Aorta (tissue), 5 donors: ENCODE measurements at places on chromosomes 7 and 10.
A peak's percentile ranks its signal among the peaks of the same experiment; 100 is the strongest.

- DNase-seq = no peak
These were observed 60.6 kb downstream of the CDHR3 start for GRCh38 chr7:106023369-106024322.

- no peak for DNase-seq
These were observed 2.4 kb downstream of the ARMC10 start for GRCh38 chr7:103077318-103077717.

DNA sequence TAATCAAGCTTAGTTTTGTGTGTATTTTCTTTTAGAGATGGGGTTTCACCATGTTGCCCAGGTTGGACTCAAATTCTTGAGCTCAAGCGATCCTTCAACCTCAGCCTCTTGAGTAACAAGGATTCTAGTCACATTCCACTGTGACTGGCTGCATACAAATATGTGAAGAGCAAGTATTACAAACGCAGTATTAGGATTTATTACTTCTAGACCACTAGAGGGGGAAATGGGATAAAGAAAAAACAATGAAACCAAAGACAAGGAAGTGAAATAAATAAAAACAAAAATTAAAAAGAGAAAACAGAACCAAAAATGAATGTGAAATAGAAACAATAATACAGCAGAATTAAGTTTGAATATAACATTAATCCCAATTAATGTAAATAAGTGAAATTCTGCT lies 308.7 kb downstream of the ANKRD30A start:
- DNase-seq = no peak

DNA sequence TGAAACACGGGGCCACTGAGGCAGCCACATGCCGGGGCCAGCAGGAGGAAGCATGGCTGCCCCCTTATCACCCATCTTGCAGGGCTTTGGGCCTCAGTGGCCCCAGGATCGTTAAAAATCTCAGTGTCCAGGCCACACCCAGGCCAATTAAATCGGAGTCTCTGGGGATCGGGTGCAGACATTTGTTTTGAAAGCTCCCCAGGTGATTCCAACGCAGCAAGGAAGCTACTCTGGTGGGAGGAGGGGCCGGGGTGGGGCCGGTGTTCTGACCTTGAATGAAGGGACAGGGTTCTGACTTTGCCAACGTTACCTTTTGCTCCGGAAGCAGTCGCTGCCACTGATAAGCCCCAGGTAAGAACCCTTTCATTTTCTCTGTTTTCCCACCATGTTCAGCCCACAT lies 412.3 kb upstream of the FOXK1 start:
- no peak for DNase-seq

DNA sequence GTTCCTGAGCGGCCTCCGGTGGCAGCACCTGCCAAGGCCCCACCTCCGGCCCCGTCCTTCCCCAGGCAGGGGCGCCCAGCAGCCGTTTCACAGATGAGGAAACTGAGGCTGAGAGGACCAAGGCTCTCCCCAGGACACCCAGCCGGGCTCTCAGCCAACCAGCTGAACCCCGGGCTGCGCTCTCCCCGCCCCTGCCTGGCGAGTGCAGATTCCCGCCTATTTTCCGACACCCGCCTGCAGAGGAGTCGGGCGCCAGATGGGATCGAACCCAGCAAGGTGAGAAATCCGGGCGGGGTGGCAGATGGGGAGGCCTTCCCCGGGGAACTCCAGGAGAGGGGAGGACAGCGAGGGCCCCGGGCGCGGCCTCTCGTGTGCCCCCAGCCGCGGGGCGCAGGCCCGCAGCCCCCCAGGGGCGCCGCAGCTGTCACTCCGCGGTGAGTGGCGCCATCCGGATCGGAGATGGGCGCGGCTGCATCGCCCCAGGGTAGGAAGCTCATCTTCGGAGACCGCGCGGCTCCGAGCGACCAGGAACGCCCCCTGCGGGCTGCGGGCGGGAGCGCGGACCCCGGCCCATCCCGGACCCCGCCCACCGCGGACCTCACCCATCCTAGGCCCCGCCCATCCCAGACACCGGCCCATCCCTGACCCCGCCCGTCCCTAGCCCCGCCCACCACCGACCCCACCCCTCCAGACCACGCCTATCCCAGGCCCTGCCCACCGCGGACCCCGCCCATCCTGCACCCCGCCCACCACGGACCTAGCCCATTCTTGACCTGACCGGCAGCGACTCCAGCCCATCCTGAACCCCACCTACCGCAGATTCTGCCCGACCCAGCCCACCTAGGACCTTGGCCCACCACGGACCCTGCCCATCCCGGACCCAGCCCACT lies 90.3 kb downstream of the MICALL2 start:
- peak; percentile 74 for DNase-seq

DNA sequence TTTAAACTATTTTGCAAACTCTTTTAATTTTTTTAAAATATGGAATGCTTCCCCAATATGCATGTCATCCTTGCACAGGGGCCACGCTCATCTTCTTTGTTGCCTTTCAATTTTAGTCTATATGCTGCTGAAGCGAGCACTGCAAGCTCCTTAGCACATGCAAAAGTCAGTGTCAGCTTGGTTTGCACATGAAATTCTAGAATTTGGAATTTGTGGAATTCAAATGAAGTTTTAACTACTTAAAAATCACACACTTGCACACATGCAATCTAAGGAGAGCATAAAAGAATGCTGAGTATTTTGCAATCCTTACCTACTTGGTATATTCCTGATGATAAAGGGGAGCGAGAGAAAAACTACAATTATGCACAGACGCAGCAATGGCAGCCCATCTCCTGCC lies 78.3 kb upstream of the ATP6V0A4 start:
- DNase-seq = no peak

DNA sequence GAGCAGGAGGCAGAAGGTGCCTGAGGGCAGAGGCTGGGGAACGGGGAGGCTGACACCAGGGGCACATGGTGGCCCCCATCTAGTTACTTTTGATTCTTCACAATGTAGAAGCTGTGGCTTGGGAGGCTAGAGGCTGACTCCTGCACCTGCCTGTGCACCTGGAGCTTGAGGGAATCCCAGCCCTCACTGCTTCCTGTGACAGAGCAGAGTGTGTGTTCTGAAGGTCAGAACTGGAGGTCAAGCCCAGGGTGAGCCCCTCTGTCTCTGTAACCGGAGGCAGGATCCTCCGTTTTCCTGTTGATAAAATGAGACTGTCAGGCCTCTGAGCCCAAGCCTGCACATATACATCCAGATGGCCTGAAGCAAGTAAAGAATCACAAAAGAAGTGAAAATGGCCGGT lies 124.8 kb downstream of the ACTR3B start:
- DNase-seq = no peak

- no peak for DNase-seq
These were observed 67.1 kb downstream of the OAT start for GRCh38 chr10:124351481-124352220.

DNA sequence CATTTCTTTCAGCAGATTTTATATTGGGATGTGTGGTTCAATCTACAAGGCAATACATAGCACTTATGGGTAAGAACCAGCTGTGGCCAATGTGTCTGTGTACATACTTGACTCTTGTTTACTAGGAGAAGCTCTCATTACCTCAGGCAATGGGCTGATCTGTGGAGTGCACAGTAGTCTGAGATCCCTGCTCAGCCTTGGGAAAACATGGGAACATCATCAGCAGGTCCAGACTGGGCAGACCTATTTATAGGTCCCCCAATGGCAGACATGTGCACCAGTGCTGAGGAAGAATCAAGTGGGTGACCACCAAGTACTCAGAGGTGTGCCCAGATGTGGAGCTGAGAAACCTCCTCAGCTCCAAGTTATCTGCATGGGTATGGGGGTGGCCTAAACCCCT lies 349.7 kb downstream of the KIF20B start:
- DNase-seq = no peak

DNA sequence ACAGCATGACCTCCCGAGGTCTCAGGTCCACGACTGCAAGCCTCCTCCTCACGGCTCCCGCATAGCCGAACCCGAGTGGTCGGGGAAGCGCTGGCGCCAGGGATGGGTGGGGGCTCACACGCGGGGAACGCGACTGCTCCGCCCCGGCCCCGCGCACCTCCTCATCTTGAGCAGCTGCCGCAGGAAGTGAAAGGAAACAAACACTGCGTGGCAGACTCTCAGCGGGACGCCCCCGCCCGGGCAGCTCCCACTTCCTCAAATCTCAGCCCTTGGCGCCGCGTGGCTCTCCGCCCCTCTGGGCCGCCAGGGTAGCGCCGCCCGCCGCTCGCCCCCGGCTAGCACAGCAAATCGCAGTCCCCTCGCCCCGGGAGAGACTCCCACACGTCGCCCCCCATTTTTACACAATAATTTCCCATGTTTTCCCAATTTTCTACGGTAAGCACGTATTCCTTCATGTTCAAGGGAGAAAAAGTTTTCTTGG lies at the start of gene TMEM243:
Gene TMEM243 (minus strand): TSS at position 188 of the 481 bp plus-strand sequence. CDS start 229 bp downstream, outside the sequence.
- DNase-seq = peak; percentile 92

- DNase-seq = no peak
These were observed 17.6 kb downstream of the RSU1 start for GRCh38 chr10:16799621-16800020.

DNA sequence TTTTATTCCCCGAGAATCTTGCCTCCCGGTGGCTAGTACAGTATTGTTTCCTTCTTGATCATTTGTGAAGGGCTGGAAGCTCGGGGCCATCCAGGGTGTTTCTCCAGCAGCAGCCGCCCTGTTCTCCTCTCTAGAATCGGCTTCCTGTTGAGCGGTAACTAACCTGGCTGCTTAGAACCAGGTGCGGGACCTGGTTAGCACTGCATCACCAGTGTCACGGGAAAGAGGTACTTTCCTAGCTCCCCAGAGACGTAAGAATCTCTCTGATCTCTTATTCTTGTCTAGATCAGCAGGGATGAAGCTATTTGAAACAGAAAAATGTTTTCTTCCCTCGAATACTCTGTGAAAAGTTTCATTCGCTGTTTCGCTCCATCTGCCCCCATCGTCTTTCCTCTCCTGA lies 239.2 kb downstream of the CELF2 start:
- DNase-seq = no peak

DNA sequence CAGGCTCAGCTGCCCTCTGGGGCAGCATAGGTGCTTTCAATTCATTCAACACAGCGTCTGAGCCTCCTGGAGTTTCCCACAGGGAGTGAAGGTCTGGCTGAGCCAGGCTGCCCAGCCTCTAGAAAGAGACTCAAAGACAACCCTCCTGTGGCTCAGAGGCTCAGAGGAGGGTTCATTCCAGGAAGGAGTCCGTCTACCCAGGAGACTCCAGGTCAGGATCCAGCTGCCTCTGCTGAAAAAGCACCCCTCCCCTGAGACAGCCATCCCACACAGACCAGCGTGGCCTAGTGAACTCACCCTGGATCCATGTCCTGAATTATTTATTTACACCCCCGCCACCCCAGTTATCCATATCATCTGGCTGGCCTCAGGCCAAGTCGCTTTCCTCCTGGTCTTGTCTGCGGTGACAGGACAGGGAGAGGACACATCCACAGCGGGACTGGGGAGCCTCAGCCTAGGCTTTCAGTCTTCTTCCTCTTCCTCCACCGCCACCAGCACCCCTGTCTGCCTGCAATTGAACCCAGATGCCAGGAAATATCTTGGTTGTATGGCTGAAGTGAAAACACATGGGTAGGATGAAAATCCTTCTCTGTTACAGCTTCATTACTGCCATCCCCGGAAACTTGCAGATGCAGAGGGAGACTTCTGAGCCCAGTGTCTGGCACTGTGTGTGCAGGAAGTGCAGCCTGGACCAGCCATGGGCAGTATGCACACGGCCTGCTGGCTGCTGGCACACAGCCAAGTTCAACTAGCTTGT lies 44.0 kb upstream of the COL13A1 start:
- peak; percentile 90 for DNase-seq

- DNase-seq = no peak
These were observed 692.0 kb downstream of the PHTF2 start for GRCh38 chr7:78490524-78490923.

DNA sequence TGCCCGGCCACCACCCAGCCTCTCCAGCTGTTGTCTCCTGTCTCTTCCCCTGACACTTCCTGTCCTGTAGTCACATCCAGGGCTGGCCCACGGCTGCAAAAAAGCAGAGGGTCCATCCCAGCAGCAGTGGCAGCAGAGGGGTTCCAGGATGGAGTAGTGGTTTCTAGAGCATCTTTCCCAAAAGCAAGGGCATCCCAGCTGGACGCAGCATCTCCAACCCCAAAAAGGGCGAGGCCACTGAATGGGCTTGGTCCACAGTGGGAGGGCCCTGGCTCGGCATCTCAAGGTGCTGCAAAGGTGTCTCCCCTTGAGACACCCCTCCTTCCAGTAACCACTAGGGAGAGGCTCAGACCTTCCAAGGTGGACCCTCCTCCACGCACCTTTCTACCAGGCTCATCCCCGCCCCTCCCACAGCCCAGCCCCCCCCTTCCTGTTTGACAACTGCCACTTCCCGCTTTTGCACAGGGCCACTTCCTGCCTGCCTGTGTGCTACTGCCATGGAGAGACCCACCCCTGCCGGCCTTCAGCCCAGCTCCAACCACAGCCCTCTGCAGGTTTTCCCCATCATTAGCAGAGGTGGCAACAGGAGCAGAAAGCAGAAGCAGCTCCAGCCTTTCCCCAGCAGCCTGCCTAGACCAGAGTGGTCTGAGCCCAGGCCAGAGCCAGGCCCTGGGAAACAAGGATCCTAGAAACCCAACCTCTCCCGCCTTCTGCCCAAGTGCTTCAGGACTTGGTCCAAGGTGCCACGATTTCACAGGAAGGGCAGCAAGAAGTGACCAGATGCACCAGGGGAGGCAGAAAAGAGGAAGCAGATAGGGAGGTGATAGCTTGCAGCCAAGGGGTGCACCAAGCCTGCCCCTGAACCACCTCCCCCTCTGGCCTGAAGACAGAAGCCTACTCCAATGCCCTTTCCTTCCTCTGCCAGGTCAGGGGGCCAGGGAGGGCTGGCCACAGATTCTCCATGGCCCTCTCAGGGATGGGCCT lies 8.6 kb downstream of the CAMK2G start:
- no peak for DNase-seq

GRCh38 chr10:125562737-125563136 lies 120.2 kb downstream of the TEX36 start:
- no peak for DNase-seq

GRCh38 chr7:151327659-151328058 lies 14.0 kb upstream of the NUB1 start:
- DNase-seq = no peak

DNA sequence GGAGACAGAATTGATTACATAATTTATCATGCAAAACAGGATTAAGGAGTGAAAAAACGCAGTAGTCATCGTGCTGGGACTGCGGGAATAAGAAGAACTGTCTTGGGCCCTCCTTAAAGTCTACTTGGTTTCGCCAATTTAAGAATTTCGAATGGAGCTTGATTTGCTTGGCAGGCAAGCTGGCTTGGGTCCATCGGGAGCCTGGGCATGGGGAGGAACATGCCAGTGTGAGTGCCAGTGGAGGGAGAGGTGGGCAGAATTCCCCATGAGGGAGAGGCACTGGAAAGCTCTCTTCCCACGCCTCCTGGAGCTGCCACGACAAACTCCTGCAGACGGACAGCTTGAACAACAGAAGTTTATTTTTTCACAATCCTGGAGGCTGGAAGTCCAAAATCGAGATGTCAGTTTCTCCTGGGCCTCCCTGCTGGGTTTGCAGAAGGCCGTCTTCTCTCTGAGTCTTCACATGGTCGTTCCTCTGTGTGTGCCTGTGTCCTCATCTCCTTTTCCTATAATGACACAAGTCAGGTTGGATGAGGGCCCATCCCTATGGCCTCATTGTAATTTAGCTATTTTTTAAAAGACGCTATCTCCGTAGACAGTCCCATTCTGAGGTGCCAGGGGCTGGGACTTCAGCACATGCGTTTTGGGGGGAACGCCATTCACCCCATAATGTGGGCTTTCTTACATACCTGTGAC lies 528.7 kb upstream of the DPP6 start:
- no peak for DNase-seq

- no peak for DNase-seq
These were observed 52.8 kb upstream of the GPR26 start for GRCh38 chr10:123613346-123613850.
